NCI-H1048 (cell line): ENCODE measurements at places on chromosomes 4 and X.

- DNase-seq: no peak
Observed at GRCh38 chr4:36509845-36510244, 228.4 kb downstream of the DTHD1 start.

DNA sequence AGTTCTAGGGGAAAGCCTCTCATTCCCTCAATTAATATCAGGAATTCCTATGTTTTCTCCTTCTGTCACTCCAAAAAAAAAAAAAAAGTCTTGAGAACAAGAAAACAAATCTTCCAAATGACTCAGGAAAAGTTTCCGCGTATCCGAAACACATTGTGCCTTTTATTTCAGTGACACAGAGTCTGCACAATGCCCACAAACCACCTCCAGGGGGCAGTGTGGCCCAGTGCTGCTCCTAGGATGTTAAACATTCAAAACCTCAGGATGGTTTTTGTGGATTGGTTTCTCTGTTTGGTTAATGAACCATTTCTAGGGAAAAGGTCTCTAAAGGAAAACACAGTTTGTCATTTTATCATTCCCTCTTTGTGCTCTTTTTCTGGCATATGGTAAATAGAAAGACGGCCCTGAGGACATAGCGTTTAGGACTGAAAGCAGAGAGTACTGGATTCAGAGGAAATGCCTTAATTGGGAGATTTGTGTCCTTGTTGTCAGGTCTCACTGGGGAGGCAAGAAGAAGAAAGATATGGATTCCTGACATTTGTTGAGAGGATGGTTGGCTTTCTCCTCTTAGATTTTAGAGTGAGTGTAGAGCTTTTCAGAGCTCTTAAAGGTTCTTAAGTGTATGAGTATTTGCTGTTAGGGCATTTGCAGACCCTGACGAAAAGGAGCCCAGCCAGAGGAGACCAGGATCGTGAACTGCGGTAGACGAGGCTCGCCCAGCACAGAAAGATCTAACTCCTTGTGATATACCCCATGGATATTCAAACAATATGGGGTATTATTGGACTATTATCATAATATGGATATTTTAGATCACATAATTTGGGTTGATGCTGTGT lies 65.7 kb upstream of the MAP9 start:
- peak; percentile 15 for DNase-seq

DNA sequence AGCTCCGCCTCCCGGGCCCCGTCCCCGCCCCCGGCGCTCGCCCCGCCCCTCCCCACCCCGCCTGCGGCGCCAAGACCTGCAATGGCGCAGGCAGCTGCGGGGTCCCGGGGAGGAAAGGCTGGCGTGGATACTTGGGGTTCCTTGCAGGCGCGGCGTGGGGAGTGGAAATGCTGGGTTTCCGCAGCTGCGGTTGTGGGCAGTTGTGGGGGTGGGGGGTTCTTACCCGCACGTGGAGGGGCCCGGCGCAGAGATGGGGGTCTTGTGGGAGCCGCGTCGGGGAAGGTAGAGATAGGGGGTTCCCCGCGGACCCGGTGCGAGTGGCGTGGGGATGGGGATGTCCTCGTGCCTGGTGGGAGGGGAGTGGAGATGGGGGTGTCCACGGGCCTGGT lies 680 bp upstream of the ASMTL start:
- no peak for DNase-seq

DNA sequence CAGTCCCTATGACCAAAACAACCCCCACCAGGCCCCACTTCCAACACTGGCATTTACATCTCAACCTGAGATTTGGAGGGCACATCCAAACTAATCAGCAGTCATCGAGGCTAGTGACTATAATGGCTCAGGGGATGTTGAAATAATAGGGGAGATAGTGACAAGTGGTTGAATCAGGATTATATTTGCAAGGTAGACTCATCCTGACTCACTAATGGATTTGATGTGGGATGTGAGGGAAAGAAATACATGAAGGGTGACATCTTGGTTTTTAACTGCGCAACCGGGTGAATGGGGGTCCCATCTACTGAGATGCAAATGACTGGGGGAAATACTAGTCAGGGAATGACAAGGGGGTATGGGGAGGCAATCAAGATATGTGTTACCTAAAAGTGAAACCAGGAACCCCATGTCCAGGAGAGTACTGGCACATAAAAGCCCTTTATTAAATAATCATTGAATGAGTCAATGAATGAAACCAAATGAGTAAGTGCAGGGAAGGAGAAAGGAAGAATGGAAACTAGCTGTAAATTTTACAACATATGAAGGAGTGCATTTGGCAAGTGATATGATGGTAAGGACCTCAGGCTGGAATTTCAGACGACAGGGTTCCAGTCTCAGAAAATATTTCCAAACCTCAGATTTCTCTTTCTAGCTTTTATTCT lies 78.3 kb downstream of the PARM1 start:
- no peak for DNase-seq

DNA sequence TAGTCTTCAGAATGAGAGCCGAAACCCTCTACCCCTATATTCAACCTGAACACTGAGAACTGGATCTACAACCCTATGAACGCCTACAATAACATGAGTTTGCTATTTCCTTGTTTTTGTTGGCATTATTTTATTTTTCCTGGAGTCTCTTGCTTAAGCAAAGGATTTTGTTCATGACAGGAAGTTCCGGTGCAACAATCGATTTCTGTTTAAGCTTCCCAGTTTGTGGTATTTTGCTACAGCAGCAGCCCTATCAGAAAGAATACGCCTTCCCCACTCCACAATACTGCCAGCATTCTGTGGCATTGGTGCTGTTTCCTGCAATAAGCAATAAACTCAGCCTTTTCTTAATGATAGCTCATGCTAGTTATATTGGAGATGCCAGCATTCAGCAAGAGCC lies 60.9 kb downstream of the NPY5R start:
- DNase-seq: no peak

DNA sequence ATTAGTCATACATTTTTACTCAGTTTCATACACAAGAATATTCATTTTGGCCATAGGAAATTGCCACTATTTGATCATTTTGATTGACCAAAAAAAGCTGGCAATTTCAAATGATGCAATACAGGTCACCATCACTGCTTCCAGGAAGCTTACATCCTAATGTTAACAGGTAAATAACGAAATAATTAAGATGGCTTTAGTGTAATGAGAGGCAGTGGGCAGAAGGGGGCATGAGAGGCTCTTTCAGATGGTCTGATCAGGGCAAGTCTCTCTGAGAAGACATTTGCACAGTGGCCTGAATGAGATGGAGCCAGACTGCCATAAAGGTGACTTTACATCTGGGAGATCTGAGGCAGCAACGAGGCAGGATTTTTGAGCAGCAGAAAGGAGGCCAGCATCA lies 170.7 kb downstream of the SLIT2 start:
- no peak for DNase-seq

DNA sequence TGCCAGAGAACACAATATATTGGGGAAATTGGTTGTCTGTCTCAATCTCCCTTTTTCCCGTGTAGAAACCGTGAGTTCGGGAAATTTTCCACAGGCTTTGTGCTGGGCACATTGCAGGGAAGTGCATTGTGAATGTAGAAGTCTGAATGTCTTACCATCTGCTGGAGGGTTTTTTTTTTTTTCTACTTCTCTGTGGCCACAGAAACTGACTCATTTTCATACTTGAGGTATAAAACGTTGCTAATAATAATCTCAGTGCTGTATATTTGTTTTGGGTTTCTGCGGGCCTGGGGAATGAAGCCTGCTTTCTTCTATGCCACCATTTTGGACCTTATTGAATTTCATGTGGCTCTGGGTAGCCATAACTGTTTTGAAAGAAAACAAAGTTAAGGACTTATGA lies 1001.2 kb downstream of the STIM2 start:
- no peak for DNase-seq

GRCh38 chr4:6663596-6664393 lies 23.3 kb downstream of the MRFAP1 start:
- DNase-seq: no peak

DNA sequence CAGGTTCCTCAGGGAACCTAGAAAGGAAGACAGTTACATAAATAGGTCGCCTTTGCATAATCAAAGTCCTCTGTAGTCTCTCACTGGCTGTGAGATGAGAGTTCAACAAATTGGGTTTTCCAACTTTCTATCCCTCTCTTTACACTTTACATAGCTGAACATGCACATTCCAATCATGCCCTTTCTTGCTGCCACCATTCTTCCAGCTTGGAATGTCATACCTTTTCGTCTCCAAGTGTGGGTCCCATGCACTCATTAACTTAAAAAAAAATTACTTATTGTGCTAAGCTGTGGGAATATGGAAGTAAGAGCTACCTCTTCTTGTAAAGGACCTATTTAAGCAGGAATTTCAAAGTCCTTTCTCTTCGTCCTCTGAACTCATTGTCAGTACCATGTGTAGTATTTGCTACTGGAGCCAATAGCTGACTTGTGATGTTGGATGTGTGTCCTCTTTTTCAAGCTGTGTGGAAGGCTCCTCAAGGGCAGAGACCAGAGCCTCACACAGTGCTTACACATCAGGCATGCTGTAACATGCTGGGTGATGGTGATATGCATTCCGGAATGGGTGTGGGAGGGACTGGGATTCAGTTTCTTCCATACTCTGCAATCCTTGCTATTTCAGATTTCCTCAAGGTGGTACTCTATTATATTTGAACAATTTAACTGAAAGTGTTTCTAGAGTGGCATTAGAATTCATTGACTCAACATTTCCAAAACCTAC lies 7.1 kb downstream of the ENOPH1 start:
- no peak for DNase-seq

- DNase-seq: no peak
Observed at GRCh38 chr4:78682070-78682469, 94.1 kb upstream of the BMP2K start.

DNA sequence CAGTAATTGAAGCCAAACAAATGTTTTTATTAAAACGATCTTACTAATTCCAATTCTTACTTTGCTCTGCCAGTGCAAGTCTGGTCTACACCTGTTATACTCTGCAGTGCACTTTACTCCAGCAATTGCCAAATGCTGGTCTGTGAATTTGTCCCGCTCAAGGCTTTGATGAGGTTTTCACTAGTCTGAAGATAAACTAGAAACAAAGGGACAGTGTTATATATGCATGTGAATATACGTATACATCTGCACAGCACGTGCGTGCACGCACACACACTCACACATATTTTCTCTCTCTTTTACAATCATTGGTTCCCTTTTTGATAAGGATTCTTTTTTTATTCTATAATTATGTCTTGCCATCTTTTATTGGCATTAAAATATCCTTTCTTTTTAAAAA lies 88.5 kb upstream of the LCORL start:
- DNase-seq: no peak

DNA sequence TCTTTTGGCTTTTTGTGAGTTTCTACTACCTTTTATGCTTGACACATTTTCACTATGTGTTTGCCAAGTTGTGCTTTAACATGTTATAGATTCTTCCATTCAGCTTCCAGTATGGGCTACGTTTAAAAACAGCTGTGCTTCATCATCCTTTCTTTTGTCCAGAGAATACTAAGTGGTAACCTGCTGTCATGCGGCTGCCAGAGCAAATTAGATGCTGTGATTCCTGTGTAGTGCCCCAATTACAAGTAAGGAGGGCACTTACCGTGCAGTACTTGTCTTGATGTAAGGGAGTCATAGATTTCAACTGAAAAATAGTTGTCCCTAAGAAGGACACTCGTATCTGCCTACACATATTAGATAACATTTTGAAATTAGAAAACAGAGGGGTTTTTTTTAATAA lies 531.8 kb upstream of the GALNTL6 start:
- DNase-seq: no peak

- no peak for DNase-seq
Observed at GRCh38 chr4:78397292-78397630, 154.3 kb upstream of the ANXA3 start.

- DNase-seq: no peak
Observed at GRCh38 chr4:158162631-158163030, 10.2 kb downstream of the GASK1B start.

GRCh38 chrX:3044671-3045070 lies 3.4 kb downstream of the ARSF start:
- no peak for DNase-seq

DNA sequence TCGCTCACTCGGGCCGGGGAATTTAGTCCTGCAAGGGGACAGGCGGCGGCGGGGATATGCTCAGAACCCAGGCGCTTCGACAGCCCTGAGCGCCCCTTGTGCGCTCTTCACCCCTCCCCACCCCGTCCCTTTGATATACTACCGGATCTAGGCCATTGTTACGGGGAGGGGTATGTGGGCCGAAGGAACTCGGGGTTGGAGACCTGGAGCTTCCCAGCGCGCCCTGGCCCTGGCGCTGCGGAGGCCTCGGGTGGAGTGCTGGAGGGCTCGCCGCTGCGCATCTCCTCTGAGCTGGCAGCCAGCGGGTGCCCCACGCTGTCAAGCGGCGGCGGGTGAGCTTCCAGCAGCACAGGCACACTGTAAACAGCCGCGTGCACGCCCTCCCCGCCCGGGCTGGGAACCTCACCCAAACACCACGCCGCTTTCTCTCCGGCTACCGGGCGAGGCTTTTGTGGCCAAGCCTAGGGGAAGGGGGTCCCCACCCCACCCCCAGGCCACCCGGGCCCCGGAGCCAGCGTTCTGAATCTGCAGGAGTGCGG lies 54.5 kb upstream of the BCOR start:
- DNase-seq: no peak

DNA sequence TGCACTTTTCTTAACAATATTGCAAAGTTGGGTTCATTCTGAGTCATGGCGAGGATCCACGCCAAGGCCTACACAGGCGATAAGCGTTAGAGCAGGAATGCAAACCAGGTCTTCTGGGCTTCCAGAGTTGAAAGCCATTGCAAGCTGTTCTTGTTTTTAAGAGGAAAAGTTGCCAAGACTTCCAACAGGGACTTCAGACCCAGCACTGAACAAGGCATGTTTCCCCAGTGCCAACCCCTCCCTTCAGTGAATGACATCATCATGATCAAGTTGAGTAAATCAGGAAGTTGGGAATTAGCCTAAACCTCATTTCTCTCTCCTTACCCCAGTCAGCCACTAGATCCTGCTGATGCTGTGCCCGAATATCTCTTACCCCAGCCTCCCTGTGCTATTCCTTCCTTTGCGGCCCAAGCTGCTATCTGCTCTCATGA lies 355.1 kb downstream of the HS3ST1 start:
- DNase-seq: no peak

DNA sequence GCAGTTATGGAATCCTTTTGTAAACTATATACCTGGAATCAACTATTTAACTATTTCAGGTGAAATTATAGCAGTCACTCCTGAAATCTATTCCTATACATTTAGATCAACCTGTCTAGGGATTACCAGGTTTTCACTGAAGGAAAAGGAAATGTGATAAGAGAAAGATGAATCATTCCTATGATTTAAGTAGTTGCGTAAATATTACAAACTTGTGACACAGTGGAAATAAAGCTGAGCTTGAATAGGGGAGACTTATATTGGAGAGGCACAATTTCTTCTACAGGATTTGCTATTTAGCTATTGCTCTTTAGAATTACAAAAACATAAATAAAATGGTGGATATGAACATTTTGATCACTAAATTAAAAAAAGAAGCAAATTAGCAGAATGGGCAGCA lies 284.1 kb upstream of the EPHA5 start:
- DNase-seq: no peak

DNA sequence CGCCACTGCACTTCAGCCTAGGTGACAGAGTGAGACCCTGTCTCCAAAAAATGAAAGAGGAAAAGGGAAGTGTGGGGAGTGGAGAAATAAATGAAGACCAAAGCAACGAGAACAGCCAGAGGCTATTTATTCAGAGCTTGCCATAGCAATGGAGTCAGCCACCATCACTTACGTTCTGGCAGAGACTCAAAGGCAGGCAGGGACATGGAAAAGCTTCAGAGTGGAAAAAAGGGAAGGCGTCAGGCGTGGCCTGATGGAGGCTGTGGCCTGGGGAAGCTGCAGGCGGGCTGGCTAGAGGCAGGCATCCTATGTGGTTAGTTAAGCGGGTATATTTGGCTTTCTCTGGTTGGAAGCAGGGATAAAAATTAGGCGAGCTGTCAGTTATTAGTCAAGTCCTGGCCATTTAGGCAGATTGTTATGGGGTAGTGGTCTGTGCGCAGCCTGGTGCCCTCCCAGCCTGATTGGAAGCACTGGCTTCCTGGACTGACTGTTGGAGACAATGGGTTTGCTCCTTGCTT lies 73.3 kb downstream of the DCTD start:
- no peak for DNase-seq
